ENCODE measurements at places on chromosomes 3 and 15.

- no peak overlapping the region for H3K4me3 ChIP-seq
- H3K36me3 ChIP-seq = no peaks in the 10 kb centered on the region
- no peaks in the 10 kb centered on the region for H3K4me1 ChIP-seq
- no peak overlapping the region for H3K27ac ChIP-seq
Measured at GRCh38 chr3:31029706-31030105, 135.2 kb upstream of the GADL1 start.

- H3K27me3 ChIP-seq = no peaks in the 10 kb centered on the region
- no peak overlapping the region for H3K4me3 ChIP-seq
- DNase-seq = no peak
- no peak overlapping the region for H3K27ac ChIP-seq
- H3K4me1 ChIP-seq = no peaks in the 10 kb centered on the region
- no peaks in the 10 kb centered on the region for H3K36me3 ChIP-seq
Measured at GRCh38 chr3:72536206-72536877, 311.9 kb downstream of the SHQ1 start.

DNA sequence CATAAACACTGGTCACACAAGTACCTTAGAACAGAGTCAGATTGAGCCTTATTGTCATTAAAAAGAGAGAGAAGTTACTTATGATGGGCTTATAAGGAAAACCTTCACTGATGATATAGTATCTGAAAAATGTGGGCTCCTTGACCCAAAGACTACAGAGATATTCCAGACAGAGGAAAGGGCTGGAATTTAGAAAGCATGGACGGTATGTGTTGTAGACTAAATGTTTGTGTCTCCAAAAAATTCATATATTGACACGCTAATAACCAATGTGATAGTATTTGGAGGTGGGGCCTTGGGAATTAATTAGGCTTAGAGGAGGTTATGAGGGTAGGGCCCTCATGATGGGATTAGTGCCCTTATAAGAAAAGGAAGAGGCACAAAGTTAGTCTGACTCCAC is 61.0 kb upstream of the DAZL start:
- no peak overlapping the region for H3K27ac ChIP-seq
- no peaks in the 10 kb centered on the region for H3K4me1 ChIP-seq
- no peak overlapping the region for H3K4me3 ChIP-seq
- no peak for DNase-seq
- H3K36me3 ChIP-seq = no peaks in the 10 kb centered on the region
- no peaks in the 10 kb centered on the region for H3K27me3 ChIP-seq

DNA sequence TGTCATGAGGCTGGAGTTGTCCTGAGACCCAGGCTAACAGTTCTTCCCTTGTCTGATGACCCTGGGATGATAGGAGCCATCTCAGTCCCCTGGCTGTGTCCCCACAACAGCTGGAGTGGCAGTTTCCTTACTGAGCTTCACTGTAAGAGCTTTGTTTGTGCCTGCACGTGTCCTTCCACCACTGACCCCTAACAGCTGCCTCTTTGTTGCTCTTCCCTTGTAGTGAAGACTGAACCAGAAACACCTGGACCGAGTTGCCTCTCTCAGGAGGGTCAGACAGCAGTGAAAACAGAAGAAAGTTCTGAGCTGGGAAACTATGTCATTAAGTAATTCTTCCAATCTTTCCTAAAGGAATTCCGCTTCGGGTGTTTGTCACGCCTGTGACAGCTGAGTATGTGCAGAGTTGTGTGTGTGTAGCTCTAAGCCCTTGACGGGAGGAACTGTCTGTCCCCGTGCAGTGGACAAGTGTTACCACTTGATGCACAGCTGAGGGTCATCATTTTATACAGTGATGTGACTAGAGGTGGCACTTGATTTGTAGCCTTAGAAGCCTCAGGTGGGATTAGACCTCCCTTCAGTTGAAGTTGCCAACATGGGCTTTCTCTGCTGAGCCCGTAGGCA is 25.0 kb downstream of the MAP6D1 start:
- H3K27ac ChIP-seq = no peak overlapping the region
- no peaks in the 10 kb centered on the region for H3K4me1 ChIP-seq
- H3K36me3 ChIP-seq = no peaks in the 10 kb centered on the region
- H3K27me3 ChIP-seq = no peaks in the 10 kb centered on the region
- H3K4me3 ChIP-seq = no peak overlapping the region

GRCh38 chr3:40608091-40608490 is 83.3 kb downstream of the ZNF621 start:
- no peaks in the 10 kb centered on the region for H3K4me1 ChIP-seq
- DNase-seq = no peak
- no peak overlapping the region for H3K4me3 ChIP-seq
- H3K27me3 ChIP-seq = no peaks in the 10 kb centered on the region
- no peak overlapping the region for H3K27ac ChIP-seq

DNA sequence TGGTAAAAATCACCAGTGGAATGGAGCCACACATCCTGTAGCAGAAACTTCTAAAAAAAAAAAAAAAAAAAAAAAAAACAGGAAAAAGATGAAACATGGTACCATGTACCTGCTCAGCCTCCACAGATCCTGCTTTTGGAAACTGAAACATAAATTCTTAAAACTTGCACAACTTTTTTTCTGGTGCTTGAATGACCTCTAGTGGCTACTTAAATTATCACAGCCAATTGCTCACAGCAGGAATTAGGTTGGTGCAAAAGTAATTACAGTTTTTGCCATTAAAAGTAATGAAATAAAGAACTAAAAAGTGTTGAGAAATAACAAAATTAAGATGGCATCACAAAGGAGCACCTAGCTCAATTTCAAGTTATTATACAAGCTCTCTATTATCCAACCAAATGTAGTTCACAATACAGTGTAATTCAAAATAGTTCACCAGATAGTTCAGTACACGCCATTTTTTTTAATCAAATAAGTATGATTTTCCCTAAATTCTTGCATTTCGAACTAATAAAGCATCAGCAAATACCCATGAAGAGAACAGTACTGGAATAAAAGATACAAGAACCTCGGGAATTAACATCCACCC is 80.6 kb downstream of the ULK4 start:
- DNase-seq = no peak
- H3K36me3 ChIP-seq = no peaks in the 10 kb centered on the region
- H3K4me1 ChIP-seq = no peaks in the 10 kb centered on the region
- no peak overlapping the region for H3K4me3 ChIP-seq
- H3K27me3 ChIP-seq = no peaks in the 10 kb centered on the region

DNA sequence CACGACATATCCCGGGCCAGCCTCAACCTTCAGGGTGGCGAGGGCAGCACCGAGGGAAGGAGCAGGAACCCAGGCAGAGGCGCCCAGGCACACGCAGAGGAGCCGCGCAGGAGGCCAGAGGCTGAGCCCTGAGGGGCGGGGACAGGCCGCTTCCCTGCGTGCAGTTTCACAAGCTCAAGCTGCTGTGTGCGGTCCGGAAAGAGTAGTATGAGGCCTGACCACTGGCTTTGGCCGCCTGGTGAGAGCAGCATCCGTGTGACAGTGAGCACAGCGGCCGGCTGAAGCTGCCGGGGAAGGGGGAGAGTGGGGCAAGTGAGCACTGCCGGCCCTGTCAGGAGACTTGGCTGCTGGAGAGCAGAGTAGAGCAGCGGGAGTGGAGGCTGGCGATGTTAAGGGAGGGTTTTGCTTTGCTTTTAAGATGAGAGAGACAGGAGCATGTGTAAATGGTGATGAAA is 8.7 kb downstream of the ZDHHC19 start:
- H3K27ac ChIP-seq = no peak overlapping the region
- H3K27me3 ChIP-seq = no peaks in the 10 kb centered on the region
- H3K4me3 ChIP-seq = no peak overlapping the region
- H3K4me1 ChIP-seq = no peaks in the 10 kb centered on the region
- no peak for DNase-seq

DNA sequence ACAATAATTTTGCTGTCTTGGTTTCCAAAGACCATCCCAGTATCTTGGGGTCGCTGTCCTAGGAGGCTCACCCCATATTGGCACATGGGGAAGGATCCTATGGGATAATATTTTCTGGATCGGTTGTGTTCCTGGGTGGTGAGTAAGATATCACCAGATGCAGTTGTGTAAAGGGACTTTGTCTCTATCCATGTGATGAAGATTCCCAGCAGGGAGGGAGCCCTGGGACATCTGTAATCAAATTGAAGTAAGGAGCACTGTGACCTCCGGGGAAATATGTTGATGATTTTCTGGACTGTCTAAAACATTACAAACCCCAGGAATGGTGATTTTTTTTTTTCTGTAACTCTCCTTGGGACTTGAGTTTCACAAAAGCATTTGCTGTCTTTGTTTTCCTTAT is 36.2 kb upstream of the LRTM1 start:
- H3K4me1 ChIP-seq = no peaks in the 10 kb centered on the region
- no peak overlapping the region for H3K27ac ChIP-seq
- H3K36me3 ChIP-seq = no peaks in the 10 kb centered on the region
- no peak for DNase-seq
- H3K4me3 ChIP-seq = no peak overlapping the region

- no peaks in the 10 kb centered on the region for H3K36me3 ChIP-seq
- H3K4me3 ChIP-seq = no peak overlapping the region
- H3K27me3 ChIP-seq = no peaks in the 10 kb centered on the region
- no peak overlapping the region for H3K27ac ChIP-seq
Measured at GRCh38 chr3:156291272-156292123, 171.1 kb downstream of the KCNAB1 start.

GRCh38 chr3:197149528-197149927 is 119.9 kb upstream of the MELTF start:
- H3K27ac ChIP-seq = no peak overlapping the region
- no peaks in the 10 kb centered on the region for H3K36me3 ChIP-seq
- H3K27me3 ChIP-seq = no peaks in the 10 kb centered on the region
- DNase-seq = no peak
- H3K4me3 ChIP-seq = no peak overlapping the region

DNA sequence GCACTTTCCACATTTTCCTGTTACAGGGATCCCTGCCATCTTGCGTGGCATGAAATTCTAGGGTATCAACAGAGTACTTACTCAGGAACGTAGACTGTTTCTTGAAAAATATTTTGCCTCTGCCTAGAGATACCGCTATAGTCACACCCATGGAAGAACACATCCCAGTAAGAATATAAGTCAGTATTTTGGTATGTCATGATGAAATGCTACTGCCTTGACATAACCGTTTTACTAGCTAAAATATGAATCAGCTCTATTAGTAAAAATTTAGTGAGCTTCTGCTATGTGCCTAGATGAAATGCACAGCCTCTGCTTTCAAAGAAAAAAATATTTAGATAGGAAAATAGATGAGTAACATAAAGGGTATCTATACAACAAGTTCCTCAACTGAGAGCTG is 276.4 kb downstream of the TBC1D5 start:
- H3K4me1 ChIP-seq = no peaks in the 10 kb centered on the region
- no peak overlapping the region for H3K27ac ChIP-seq
- no peak overlapping the region for H3K4me3 ChIP-seq

- no peak overlapping the region for H3K27ac ChIP-seq
- no peaks in the 10 kb centered on the region for H3K36me3 ChIP-seq
- no peak for DNase-seq
- H3K4me1 ChIP-seq = no peaks in the 10 kb centered on the region
- H3K4me3 ChIP-seq = no peak overlapping the region
- no peaks in the 10 kb centered on the region for H3K27me3 ChIP-seq
Measured at GRCh38 chr3:99576904-99577559, 61.4 kb upstream of the COL8A1 start.

DNA sequence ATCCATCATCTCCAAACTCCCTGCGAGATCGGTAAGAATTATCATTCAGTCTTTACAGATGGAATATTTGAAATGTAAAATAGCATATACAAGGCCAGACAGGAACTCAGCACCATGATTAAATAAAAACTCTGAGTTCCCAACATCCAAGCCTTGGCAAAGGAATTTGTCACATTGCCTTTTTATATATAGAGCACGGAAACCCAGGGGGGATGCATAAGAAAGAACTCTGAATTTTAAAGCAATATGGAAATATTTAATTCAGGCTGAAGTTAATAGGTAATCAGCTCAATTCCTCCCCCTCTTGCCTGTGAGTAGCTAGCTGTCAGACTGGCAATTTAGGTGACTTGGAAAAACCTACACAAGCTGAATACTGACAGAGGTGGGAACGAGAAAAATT is 217.9 kb upstream of the KCNMB2 start:
- no peaks in the 10 kb centered on the region for H3K36me3 ChIP-seq
- peaks cover 20% of the 10 kb centered on the region for H3K4me1 ChIP-seq
- H3K4me3 ChIP-seq = no peak overlapping the region
- H3K27me3 ChIP-seq = no peaks in the 10 kb centered on the region
- DNase-seq = no peak

- no peaks in the 10 kb centered on the region for H3K27me3 ChIP-seq
- no peaks in the 10 kb centered on the region for H3K4me1 ChIP-seq
- H3K27ac ChIP-seq = no peak overlapping the region
- DNase-seq = no peak
Measured at GRCh38 chr3:159130108-159130507, 328.3 kb downstream of the MFSD1 start.

- no peak for DNase-seq
- H3K4me3 ChIP-seq = no peak overlapping the region
- H3K4me1 ChIP-seq = no peaks in the 10 kb centered on the region
- no peak overlapping the region for H3K27ac ChIP-seq
Measured at GRCh38 chr3:82392203-82392775, 630.8 kb upstream of the GBE1 start.

All from pancreas (tissue), 10 donors.